ENCODE measurements at places on chromosomes 13 and 19.

DNA sequence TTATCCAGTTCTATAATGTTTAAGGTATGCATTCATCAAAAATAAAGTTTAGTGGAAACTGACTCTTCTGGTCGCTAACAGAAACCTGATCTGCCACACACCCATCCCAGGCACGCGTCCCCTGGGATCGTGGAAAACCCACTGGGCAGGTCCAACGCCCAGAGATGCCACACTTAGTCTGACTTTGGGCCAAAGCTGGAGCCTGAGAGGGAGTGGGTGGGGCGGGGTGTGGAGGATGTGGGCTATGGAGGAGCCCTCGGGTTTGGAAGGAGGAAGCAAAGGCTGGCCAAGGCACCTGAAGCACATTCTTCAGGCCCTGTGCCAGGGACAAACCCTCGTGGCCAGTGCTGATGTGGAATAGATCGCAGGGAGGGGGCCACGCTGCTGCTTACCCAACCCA lies 2.5 kb downstream of the IGFL1 start:
- DNase-seq, result no peak

GRCh38 chr19:39843919-39844793 lies 2.0 kb downstream of the FBL start:
- peak; percentile 2 for DNase-seq

- DNase-seq, result no peak
Measured at GRCh38 chr13:58865286-58865685, 1233.7 kb downstream of the PCDH17 start.

GRCh38 chr13:28357247-28357825 lies 137.6 kb downstream of the FLT1 start:
- no peak for DNase-seq

GRCh38 chr19:43594710-43595604 lies 977 bp downstream of the IRGQ start:
- peak; percentile 54 for DNase-seq

- no peak for DNase-seq
Measured at GRCh38 chr13:49140910-49141611, 79.1 kb upstream of the MLNR start.

DNA sequence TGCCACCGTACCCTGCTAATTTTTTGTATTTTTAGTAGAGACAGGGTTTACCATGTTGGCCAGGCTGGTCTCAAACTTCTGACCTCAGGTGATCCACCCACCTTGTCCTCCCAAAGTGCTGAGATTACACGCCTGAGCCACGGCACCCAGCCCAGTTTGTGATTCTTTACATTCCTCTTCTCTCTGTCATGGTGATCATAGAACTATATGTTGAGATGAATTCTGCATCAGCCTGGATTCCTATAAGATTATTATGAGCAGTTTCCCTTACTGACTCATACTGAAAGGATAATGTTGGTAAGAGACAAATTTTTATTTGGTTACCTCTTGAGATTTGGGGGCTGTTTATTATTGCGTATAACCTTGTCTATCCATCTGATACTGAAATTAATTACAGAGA lies 121.5 kb upstream of the CSNK1A1L start:
- DNase-seq, result no peak

GRCh38 chr19:55457683-55458457 lies 3.6 kb downstream of the ISOC2 start:
- DNase-seq, result no peak

GRCh38 chr13:33174931-33175330 lies 110.6 kb downstream of the STARD13 start:
- DNase-seq, result no peak

GRCh38 chr19:42322305-42322704 lies 3.1 kb upstream of the MEGF8 start:
- no peak for DNase-seq

GRCh38 chr19:10681658-10682057 lies 19.6 kb upstream of the QTRT1 start:
- no peak for DNase-seq

DNA sequence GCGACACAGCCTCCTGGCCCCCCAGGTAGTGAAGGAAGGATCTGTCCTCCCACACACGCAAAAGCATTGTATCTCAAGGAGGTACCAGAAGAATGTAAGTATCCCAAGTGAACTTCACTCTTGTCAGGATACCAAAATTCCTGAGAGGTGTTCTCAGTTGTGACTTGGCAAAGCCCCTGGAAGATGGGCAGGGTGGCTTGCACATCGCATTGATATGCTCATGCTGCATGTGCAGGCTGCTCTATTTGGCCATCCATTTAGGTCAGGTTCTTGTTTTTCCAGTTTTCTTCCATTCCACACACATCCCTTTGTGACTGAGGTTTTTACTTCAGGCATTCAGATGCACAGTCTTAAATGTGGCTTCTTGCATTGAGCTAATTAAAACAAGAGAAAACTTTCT lies 382.8 kb downstream of the FOXO1 start:
- DNase-seq, result no peak

GRCh38 chr19:33245948-33246708 lies 20.5 kb upstream of the SLC7A10 start:
- DNase-seq, result no peak

DNA sequence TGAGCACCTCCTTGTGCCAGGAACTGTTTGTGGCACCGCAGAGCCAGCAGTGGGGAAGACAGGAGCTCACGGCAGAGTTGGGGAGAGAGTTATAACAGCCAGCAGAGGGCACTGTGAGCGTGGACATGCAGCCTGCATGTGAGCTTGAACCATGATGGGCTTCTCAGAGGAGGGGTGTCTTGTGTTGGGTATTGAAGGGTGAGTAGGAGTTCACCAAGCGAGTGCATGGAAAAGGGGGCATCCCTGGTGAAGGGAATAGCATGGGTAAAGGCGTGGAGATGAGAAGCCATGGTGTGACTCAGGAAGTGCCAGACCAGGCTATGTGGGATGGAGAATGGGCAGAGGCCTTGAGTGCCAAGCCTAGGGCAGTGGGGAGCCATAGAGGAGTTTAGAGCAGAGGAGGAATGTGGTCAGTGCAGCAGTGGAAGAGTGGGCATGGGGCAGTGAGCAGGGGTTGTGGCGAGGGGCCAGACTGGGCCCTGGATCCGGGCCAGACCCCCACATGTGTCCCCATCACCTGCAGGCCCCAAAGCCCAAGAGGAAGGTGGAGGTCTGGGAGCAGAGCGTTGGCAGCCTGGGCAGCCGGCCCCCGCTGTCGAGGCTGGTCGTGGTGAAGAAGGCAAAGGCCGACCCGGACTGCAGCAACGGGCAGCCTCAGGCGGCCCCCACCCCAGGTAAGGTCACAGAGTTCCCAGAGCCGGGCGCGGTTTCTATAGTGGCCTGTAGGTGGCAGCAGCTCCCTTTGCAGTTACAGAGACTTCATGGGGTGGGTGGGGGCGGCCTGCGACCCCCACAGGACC lies 11.8 kb upstream of the SHD start:
- DNase-seq, result no peak

DNA sequence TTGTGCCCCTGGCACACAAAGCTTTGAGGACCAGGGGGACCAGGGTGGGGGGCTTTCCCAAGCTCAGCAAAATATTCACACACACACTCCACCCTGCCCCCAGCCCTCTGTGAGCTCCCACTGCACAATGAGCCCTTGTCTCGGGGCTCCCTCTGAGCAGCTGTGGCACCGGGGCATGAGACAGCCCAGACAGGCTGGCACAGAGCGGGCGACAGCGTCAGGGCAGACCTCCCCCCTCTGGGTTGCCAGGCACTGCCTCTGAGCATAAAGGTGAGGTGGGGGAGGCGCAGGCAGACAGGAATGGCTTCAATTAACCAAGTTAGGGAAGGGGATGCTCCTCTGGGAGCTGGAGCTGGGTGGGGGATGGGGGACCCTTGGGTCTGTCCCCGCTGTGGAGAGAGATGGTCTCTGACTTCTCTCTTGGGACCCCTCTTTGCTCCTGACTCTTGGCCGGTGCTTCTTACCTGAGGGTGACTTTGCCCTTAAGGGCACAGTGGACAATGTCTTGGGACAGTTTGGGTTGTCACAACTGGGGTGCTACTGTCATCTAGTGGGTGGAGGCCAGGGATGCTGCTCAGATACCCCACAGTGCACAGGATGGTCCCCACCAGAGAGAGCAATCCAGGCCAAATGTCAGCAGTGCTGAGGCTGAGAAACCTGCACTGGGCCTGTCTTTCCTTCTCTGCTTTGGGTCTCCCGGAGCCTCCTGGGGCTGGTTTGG lies 30.3 kb downstream of the LYL1 start:
- DNase-seq, result no peak

DNA sequence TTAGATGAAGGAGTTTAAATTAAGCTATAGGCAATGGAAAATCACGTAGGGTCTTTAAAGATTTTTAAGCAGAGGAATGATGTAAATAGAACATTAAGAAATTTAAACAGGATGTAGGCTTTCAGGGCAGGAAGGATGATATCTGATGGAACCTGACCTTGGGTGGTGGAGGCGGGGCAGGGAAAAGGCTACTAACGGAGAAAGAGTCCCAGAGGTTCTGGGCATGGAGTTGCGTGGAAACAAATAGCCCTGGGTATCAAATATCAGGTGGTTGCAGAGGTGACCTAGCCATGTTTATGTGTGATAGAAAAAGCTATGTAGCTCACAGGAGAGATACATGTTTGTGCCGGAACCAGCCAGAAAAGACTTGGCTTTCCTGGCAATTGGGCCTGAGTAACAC lies 7.8 kb upstream of the CDK8 start:
- DNase-seq, result no peak

DNA sequence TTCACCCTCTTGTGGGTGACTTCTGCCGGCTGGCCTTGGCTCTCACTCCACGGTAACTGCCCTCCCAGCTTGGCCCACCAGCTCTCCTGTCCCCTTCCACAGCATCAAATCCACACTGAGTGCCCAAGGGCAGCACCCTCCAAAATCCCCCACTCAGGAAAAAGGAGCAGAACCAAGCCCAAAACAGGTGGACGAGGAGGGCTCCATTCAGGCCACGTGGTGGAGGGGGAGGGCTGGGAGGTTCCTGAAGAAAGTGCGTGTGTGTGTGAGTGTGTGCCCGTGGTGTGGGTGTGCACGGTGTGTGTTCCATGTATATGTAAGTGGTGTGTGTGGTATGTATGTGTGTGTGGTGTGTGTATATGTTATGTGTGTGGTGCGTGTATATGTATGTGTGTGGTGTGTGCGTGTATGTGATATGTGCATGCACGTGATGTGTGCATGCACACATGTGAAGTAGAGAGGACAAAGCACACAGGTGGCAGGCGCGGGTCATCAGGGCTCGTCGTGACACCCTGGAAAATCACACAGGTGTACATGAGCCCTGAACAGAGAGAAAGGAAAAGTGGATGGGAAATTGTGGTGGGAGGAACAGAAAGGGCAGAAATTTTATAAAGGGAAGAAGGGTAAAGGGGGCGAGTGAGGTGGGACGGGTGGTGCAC lies 76.9 kb downstream of the COL4A1 start:
- DNase-seq, result no peak

GRCh38 chr19:17112700-17113099 lies 37.1 kb downstream of the MYO9B start:
- DNase-seq, result no peak

DNA sequence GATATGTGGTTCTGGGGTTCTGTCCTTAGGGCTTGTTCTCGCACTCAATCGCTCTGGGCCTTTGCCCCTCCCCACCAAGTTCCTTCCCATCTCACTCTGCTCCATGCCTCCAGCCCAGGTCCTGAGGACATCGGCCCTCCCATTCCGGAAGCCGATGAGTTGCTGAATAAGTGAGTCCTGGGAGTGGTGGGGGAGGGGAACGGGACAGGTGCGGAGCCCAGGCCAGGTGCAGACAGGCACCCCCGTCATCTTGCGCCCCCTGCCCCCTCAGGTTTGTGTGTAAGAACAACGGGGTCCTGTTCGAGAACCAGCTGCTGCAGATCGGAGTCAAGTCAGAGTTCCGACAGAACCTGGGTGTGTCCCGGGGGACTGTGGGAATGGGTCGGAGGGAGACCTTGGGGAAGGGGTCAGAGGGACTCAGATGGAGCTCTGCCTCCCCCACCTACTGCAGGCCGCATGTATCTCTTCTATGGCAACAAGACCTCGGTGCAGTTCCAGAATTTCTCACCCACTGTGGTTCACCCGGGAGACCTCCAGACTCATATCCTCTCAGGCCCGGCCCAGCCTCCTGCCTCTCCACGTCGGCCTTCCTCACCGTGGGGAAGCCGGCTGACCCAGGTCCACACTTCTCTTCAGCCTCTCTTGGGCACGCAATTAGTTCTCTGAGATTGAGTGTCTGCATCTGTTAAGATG lies 10.1 kb downstream of the FUZ start:
- peak; percentile 57 for DNase-seq

DNA sequence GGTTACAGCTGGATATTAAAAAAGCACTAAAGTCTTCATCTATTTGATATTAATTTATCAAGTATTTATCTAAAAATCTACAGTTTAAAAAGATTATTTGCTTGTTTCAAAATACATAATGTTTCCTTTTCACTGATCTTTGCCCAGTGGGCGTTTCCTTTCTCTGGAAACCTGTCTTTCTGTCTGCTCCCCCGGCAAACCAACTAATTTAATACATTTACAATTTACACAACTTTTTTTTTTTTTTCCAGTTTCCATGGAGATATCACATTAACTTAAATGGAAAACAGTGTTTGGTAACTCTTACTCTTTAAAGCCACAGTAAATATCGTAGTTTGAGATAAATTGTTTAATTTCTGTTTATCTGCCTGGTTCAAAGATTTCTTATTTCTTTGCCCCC lies 5.3 kb downstream of the GPC6 start:
- no peak for DNase-seq

DNA sequence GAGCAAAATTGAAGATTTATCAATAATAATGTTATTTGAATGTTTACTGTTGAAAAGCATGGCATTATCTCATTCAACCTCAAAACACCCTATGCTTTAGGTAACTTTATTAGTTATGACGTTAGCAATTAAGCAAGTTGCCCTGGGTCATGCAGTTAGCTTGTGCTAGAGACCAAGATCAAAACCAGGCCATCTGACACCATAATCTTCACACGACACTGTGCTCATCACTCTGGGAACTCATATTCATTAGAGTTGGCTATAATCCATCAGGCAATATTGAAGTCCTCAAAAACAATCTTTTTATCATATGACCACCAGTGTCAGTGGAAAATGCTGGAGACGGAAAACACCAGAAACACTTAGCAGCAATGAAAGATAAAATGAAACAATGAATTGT lies 253.5 kb downstream of the PCDH20 start:
- DNase-seq, result no peak

DNA sequence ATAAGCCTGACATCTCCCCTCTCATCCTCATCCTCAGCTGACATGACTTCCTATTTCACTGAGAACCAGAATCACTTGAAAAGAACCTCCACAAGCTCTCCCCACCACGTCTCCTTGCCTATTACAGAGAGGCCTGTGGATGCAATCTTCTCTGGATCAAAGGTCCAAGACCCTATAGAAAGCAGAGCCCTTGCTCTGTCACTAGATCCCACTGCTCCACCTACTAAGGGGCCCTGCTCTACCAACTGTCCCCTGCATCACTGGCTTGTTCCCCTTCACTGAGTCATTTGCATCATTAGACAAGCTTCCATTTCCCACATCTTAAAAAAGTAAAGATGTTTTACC lies 40.8 kb downstream of the RCBTB2 start:
- no peak for DNase-seq

- DNase-seq, result no peak
Measured at GRCh38 chr13:73055813-73056564, 2.8 kb upstream of the KLF5 start.

Measured in NCI-H774 (cell line).